ENCODE measurements at places on chromosomes 4 and X.

DNA sequence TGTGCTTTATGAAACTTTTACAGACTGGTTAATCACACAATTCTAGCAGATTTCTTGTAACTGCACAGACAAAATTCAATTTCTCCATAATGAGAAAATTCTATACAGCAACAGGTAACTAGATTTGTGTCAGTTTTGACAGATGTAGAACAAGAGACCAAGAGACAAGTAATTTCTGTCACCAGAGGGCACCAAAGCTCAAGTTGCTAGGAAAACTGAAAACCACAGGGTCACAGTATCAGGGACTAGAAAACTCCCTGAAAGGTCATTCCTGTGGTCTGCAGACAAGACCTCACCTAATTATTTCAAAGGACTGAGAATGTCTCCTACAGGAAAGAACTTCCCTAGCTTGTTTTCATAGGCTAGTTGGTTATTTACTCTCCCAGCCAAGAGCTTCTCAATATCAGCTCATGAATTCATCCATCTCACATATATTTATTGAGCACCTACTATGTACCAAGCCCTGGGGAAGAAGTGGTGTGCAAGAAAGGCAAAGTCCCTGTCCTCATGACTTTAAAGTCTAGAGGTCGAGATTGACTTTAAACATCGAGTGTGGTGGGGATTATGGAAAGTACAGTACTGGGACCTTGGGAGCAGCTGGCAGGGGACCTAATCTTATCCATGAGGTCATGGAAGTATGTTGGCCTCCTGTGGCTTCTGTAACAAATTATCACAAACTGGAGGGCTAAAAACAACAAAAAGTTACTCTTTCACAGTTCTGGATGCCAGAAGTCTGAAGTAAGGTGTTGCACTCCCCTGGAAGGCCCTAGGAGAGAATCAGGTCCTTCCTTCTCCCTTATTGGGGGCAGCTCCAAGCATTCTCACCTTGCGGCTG lies 47.8 kb upstream of the SETD7 start:
- DNase-seq = no peak

DNA sequence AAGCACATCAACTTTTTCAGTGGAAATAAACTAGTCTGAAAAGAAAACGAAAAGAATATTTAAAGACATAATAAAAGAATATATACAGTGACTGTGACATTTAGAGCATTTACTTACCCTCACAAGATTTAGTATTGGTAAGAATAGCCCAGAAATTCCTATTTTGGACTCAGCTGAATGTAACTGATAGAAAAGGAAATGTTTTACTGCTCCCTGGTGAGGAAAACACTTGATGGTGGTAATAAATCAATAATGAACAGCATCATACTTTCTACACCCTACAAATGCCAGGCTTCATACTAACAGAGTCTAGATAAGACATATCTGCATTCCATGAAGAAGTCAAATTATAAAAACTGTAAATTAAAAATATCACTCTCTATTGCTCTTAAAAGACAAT lies 753.5 kb upstream of the PCDH10 start:
- DNase-seq = no peak

GRCh38 chr4:183244506-183244905 lies 75.6 kb downstream of the CLDN22 start:
- no peak for DNase-seq

DNA sequence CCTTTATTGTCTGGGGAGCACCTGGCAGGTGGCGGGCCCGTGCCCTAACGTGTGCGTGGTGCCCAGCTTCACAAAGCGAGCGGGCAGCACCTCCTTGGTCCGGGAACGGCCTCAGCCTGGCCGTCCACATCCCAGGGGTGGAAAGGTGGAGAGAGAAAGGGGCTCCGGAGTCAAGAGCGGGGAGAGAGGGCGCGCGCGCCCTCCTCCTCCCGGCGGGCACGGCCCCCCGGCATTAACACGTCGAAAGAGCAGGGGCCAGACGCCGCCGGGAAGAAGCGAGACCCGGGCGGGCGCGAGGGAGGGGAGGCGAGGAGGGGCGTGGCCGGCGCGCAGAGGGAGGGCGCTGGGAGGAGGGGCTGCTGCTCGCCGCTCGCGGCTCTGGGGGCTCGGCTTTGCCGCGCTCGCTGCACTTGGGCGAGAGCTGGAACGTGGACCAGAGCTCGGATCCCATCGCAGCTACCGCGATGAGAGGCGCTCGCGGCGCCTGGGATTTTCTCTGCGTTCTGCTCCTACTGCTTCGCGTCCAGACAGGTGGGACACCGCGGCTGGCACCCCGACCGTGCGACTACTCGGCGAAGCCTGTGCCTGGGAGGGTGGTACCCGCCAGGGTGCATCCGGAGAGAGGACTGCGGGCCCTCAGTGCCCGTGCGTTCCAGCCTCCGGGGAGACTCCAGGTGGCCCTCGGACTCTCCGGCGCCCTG lies at the start of gene KIT:
Gene KIT, plus strand, starts transcription at position 407 of the 701 bp plus-strand sequence. Its CDS starts 58 bp downstream, at position 465.
- no peak for DNase-seq

GRCh38 chrX:44290718-44291117 lies 52.8 kb downstream of the EFHC2 start:
- DNase-seq = no peak

- no peak for DNase-seq
Measured at GRCh38 chr4:81307991-81308390, 93.0 kb upstream of the PRKG2 start.

GRCh38 chr4:56745042-56745441 lies 63.9 kb upstream of the HOPX start:
- no peak for DNase-seq

GRCh38 chr4:78265006-78265405 lies 207.9 kb downstream of the FRAS1 start:
- DNase-seq = no peak

DNA sequence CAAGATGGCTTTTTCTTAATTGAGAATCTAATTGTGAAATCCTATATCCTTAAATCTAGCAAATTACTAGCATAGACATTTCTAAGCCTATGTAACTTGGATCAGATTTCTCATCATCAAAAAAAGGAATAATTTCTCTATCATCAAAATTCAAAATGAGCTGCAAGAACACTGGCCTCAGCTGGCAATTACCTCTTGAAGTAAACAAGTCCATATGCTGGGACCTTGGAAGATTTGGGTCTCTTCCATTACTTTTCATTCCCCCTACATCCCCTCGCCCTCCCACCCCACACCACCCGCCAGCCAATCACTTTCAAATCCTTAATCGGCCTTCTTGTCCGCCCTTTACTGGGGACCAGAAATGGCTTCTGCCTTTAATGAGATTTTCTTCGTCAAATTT lies 23.3 kb upstream of the MBTPS2 start:
- no peak for DNase-seq

GRCh38 chr4:101418466-101418865 lies 71.1 kb upstream of the PPP3CA start:
- no peak for DNase-seq

- DNase-seq = no peak
Measured at GRCh38 chr4:149166876-149167275, 648.8 kb downstream of the IQCM start.

GRCh38 chrX:79336869-79337815 lies 30.0 kb downstream of the ITM2A start:
- no peak for DNase-seq

DNA sequence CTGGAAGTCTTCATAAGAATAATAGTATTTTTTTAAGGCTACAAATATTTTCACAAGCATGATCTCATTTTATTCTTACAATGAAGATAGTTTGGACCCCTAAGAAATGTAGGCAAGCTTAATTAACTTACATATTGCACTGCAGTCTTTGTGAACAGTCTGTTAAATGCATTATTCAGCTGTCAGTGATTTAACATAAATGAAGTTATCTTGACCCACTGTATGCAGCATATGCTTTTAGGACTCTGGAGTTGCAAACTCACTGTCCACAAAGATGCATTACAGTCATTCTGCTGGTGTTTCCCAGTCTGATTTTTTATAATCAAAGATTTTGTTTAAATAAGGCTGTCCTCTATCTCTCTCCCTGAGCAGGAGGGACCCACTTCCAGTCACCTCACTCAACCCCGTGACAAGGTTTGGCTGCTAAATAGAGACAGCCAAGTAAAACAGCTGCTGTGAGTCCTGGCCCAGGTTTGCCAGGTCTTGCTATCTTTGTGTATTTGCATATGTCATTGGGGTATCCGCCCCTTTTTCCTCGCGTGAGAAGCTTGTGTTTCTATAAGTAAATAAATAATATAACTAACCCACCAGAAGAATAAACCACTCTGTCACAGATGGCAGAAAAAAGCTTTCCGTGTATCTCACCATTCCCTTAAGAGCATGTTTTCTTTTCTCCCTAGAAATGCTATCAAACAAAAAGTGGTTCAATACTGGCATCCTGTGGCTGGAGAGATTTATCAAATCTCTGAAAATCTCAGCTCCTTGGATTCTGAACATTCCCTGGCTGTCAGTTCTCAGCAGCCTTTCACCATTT lies 67.0 kb downstream of the SLC7A11 start:
- no peak for DNase-seq

Measured in stimulated activated CD8-positive, alpha-beta memory T cell treated with anti-CD3 and anti-CD28 coated beads, Interleukin-4, amount 100 ng/mL, for 1 hour (primary cell).